ENCODE measurements at places on chromosomes 6 and 20.

DNA sequence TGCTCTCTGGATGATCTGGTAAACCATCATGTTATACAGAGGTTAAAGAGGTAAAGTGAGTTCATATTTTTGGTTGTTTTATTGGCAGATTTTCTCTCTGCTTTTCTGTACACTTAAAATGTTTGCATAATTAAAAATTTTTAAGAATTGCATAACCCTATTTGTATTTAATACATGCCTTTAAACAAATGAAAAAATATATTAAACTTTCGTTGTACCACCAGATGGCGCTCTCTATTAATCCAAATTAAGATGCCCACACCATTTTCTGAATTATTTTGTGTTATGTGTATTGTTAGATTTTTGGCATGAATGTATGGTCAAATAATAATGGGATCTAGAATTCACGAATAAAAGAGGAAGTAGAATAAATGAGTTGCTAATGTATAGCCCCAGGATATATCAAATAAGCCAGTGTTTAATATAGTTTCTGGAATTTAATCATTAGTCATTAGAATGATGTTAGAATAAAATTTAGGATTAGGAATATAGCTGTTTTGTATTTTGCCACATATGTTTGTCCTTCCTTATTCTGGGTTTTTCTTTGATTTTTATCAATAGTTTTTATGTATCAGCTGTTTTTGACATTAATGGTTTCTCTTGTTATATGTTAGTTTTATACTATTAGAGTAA, 38.9 kb downstream of the SMAP1 start:
- DNase-seq, result peak; percentile 10

GRCh38 chr6:111259089-111259831, 172.0 kb downstream of the SLC16A10 start:
- peak; percentile 92 for DNase-seq

DNA sequence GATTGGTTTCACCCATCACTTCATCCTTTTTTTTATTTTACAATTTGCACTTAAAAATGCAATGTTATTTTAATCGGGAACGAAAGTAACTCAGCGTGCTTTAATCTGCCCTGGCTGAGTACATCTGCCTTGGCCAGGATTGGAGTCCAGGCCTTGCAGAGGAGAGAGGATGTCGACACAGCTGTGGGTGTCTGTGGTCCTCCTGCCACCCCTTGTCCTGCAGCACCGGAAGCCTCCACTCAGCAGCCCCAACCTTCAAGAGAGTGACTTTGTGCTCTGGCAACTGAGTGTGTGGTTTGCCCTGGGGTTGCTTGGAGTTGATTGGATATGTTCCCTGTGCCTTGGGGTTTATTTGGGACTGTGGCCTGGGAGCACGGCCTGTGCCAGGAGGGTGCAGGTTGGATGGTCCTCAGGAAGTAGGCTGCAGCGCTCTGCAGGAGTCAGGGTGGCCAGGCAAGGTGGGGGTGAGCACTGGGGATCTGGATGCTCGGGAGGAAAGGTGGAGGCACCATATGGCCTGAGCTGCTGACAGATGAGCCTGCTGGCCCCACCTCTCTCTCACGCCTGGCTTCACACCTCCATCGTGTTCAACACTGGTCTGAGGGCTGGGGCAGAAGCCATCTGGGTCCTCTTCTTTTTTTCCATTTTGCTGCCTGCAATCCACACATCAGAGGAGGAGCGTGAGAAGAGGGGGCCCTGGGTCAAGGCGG, 4.3 kb downstream of the MYT1 start:
- no peak for DNase-seq

DNA sequence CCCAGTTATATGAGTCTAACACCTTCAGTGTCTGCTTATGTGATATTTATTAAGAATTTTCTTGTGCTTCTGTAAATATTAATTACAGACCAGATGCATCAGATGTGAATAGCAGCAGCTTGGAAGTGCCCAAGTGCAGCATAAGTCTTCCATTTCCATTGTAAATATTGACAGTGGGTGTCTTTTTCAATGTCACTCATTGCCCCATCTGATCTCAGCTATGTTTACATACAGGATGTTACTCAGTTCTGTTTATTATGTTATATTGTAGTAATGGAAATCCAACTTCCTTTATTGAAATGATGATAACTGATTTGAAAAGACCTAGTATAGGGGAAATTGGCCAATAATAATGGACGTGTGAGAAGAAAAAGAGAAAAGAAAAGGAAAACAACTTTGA, 296.7 kb downstream of the SAMD5 start:
- no peak for DNase-seq

DNA sequence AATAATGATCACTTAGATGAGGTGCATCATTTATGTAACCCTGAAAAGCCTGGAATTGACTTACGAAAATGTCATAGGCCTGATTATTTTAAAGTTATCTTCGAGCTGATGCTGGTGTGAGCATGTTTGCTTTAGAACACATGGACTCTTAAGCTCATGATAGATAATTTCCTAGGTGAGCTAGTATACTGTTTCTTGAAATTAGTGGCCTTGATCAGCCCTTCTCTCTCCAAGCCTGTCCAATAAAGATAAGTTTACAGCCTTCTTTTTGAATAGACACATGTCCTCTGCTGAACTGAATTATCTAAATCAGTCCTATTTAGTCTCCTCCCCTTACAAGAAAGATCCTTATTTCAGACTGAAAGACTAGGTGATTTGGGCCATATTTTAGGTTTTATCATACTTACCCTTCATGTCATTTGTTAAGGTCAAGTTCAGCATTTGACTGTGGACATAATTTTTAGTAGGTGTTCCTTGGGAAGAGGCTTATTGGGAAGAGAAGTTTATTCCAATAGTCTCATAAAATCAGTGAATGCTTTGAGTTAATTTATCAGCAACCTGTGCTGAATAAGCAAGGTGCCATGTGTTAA, 15.3 kb downstream of the FOXO3 start:
- DNase-seq, result no peak

GRCh38 chr6:163901681-163902080, 487.2 kb downstream of the QKI start:
- no peak for DNase-seq

DNA sequence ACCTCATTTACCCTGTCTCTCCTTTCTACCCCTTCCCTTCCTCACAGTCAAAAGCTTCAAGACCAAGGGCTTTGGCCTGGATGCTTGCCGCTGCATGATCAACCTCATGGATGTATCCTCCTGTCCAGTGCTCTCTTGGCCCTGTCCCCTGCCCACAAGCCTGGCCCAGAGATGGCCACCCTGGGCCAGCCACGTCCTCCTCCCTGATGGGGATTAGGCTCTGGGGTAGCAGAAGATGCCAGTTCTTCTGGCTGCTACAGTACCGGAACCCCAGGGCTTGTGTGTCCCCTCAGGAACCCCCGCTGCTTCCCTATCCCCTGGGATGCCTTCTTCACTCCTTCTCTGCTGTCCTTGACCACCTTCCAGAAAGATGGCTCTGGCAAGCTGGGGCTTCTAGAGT, 22.3 kb downstream of the CAPN11 start:
- DNase-seq, result no peak

- no peak for DNase-seq
Measured at GRCh38 chr20:10221021-10221420, 2.4 kb downstream of the SNAP25 start.

Data from neural crest cell (in vitro differentiated cells).